ENCODE measurements at places on chromosomes 6 and 20.

DNA sequence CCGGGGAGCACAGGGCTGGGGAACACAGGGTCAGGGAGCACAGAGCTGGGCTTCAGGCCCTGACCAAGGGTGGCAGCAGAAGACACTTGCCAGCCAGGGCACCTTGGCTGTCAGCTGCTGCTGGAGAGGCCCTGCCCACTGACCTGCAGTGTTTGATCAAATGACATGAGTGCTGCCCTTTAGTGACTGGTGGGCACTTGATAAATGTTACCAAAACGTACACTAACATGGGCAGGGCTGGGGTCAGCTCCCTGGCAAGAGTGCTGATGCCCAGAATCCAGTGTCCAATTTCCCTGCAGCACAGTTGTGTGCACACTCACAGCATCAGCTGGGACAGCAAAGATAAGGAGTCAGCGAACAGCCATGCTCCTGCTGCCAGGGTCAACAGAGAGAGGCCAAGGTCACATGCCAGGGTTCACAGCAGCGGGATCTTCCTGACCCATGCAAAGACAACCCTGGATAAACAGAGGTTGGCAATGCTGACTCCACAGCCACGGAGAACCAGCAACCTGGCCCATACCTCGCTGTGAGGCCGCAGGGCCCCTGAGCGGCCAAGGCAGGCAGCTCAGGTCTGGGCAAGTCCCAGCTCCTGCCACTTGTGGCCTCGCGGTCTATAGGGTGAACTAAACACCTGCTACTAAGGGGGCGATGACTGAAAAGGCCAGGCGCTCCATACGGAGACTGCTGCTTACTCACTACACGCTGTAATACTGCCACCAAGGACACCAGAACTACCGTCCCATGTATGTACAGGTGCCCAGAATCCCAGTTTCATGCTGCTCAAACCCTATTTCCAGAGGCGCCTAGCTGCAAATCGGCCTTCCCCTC is 46.3 kb downstream of the NINL start:
- DNase-seq, result no peak

DNA sequence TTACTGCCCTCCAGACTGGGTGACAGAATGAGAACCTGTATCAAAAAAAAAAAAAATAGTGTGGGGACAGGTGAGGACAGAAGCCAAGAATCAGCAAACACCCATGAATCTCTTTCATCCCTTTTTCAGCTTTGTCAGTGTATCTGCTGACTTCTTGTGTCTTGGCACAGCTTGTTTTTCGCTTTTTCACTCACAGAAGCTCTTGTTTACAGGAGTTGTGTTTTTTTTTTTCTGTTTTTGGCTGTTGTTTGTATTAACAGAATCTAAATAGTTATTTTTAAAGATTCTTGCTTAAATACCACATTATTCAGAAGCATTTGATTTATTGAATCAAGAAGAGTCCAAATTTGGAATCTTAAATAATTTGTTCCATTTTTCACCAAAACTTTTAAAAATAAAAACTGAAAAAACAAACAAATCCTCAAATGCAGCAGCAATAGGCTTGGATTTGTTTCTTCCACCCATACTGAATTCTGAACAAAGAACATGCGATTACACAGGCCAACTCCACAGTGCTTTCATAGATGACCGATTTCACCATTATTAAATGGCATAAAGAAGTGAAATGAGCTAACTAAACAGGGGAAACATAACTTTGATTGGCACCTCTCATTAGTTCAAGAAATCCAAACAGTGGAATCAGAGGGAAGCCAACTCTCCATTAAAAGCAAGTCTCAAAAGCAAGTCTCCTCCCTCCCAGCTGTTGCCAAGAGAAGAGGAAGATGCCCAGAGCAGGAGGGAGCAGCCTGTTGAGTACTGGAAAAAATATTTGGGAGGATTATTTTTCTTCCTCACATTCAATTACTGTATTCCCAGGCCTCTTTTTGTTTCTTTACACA is 27.2 kb upstream of the GPR63 start:
- DNase-seq, result no peak

- DNase-seq, result no peak
Measured at GRCh38 chr6:119160911-119161310, 82.4 kb upstream of the FAM184A start.

- DNase-seq, result no peak
Measured at GRCh38 chr6:32194825-32195651, 2.6 kb upstream of the GPSM3 start.
